ENCODE measurements at places on chromosomes 6 and 20.

- no peak for DNase-seq
Measured at GRCh38 chr6:144268794-144269349, 16.3 kb upstream of the UTRN start.

DNA sequence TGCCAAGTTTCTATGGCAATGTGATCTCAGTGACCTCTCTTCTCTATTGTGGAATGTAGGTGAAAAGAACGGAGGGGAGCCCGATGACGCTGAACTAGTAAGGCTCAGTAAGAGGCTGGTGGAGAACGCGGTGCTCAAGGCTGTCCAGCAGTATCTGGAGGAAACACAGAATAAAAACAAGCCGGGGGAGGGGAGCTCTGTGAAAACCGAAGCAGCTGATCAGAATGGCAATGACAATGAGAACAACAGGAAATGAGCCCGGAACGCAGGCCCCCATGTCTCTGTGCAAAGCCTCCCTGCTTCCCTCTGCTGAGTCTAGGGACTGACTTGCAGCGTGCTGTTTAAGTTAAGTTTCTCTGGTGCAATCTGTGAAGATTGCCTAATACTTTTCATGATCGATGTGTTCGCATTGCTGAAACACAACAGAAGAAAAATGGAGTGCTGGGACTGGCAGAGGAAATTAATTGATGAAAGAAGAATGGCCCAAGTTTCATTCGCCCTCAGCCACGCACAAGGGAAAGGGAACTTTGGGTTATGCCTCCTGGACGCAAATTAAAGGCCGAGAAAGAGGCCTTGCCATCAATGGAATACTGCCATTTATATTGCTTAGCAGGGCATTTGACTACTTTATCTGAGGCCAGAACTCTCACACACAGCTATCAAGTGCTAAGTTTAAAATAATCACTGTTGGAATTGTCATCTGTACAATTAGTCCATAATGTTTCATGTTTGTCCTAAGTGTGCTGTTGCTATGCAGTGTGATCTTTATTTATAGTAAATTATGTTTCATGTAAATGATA lies 146.4 kb downstream of the AKAP7 start:
- peak; percentile 83 for DNase-seq

- no peak for DNase-seq
Measured at GRCh38 chr20:40993794-40994540, 34.7 kb upstream of the TOP1 start.

- DNase-seq, result no peak
Measured at GRCh38 chr6:52662031-52662430, 8.9 kb upstream of the TMEM14A start.
